ENCODE measurements at places on chromosomes 11 and 22.

- no peak for DNase-seq
Observed at GRCh38 chr22:37659066-37659896, 758 bp downstream of the PDXP start.

GRCh38 chr11:2318123-2318522 lies 16.3 kb downstream of the TSPAN32 start:
- DNase-seq = no peak

DNA sequence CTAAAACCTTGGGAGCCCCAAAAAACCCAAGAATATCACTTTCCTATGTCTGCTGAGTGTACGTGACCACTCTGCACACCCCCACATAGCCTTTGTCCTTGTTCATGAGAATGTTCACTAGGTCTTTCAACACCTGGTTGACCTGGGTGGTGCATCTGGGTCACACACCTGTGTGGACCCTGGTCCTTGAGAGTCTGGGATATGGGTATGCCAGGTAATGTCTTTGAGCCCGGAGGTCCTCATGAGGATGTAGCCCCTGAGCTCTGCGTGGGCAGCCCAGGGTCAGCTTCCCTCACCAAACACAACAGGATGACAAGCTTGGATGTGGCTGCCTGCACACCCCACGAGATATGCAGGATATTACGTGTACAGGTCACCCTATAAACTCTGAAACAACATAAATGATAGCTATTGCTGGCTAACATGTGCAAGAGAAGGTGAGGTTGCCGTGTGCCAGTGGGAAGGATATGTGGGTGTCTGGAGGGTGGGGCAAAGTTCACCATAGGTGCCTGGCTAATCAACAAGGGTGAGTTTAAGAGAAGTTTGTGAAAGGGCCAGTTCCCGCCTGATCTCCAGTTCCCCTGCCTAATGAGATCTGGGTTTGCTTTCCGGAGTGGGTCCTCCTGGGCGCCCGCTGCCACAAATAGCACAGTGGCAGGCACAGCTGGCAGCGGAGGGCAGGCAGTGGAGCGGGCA lies 1.4 kb upstream of the PPARA start:
- no peak for DNase-seq

DNA sequence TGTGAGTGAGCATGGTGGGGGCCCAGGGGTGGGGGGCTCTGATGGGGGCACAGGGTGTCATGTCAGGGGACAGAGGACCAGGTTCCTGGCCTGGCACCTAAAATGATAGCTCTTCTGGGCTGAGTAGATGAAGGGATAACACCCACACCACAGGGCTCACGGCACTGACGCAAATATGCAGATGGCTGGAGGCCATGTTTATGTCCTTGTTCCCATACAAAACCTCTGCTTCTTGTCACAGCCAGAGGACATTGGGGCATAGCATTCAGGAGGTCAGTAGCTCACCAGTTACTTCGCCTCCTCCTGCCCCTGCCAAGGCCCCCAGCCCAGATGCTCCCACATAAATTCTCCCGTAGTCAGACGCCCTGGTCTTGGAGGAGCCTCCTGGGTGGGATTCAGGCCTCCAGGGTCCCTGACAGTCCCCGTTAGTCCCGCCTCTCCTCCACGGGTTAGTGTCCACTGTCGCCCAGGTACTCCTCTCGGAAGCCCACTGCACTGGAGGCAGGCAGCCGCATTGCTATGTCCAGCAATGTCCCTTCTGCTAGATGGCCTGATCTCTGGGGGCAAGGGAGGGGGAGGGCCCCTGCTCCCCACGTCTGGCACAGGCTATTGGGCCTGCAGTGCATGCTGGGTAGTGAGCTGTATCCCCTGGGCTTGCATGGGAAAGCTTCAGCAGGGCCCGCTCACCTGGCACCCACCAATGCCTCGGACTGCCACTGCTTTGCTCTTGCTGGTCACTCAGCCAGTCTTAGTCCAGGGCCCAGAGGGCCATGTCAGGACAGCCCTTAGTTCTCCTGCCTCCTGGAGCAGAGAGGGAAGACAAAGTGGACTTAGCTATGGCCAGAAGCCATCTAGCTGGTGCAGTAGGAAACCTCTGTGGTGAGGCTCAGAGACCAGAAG lies 75.6 kb upstream of the MYOD1 start:
- no peak for DNase-seq

GRCh38 chr11:32434356-32435151 lies 785 bp downstream of the WT1 start:
- DNase-seq = peak; percentile 69

Data from GM23338 (cell line).